Esophagus mucosa (tissue), 1 donor: ENCODE measurements at places on chromosomes 3 and 15.

DNA sequence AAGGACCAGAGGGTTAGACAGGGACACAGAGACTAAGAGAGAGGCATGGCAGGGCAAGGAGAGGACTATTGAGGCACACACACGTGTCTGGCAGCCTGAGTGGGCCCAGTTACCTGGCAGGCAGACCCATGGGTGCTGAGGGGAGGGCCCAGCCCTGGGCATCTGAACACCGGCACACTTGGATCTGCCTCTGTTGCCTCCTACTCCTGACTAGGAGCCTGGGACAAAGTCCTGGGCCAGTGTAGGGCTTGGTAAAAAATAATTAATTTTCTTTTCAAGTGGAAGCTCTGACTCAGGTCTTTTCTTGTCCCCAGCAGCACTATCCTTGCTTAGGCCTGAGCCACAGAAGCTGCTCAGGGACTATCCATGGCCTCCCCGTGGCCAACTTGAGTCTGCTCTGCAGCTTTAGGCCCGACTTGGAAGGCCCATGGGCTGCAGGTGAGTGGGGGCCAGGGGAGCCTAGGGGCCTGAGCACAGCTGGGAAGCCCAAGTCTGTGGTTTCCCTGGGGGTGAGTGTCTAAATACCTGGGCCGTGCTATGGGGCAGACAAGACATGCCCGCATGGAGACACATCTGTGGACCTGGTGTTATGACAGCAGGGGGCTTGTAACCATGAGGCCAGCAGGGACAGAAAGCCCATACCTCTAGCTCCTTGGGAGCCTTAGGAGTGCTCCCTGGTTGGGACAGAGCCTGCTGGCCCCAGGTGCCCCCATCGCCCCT is at the start of gene PTH1R:
Gene PTH1R, plus strand, starts transcription at position 316 of the 720 bp plus-strand sequence. CDS start 5,839 bp downstream, outside the sequence.
- ATAC-seq = no peak

DNA sequence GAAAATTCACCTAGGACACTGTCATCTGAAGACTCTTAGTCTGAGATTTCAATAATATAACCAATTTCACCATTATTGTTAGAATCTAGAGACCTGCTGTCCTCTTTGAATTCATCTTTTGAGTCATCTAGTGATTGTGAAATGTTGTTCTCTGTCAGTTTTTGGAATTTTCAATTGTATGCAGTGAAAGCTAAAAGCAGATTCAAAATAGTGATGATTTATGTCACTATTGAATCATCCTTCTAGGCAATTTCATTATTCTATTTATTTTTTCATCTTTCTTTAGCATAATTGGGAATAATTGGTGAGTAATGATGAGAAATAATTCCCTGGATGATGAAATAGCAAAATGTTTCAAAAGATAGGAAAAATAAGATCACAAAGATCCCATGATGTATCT is 101.7 kb upstream of the EIF1B start:
- no peak for ATAC-seq

- ATAC-seq = no peak
These were observed 74.9 kb upstream of the SETMAR start for GRCh38 chr3:4228295-4228694.

DNA sequence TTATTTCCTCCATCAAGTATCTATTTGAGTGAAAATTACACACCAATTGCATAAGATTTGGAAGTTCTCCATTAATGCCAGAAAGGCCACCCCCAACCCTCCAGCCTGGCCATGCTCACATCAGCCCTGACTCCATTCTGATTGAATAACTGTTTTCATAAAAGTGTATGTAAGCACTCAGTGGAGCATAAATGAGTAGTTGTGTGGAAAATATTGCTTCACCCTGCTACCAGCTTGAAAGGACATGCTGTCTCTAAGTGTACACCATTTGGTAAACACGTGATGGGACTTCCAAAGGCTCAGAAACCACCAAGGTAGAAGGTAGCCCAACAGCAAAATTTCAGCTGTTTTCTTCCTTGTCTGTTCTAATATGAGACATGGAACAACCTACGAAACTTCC is 393.8 kb downstream of the ZNF385D start:
- no peak for ATAC-seq

DNA sequence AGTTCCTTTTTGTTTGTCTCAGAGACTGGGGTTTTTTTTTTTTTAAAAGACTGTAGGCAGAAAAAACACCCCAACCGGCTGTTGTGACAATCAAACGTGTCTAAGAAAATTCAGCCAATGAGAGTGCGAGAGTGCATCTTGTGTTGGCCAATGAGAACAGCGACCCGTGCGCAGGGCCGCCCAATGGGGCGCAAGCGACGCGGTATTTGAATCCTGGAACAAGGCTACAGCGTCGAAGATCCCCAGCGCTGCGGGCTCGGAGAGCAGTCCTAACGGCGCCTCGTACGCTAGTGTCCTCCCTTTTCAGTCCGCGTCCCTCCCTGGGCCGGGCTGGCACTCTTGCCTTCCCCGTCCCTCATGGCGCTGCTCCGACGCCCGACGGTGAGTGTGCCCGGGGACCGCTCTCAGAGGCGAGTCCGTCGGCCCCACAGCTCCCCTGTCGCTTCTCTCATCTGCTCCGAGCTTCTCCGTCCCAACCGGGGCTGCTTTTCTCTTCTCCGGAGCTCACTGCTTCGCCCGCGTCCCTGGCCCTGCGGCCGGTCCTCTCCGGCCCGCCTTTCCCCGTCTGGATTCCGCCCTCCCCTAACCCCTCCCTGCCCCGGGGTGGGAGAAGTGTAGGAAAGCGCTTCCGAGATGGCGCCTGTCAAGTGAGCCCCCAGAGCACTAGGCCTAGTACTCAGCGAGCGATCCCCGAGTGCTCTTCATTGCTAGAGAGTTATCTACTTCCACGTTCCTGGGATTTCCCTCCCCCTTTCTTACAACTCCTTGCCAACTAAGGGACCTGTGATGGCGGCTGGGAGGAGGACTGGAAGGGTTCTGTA is at the start of gene CCNB2:
Gene CCNB2, plus strand, starts transcription at position 235 of the 821 bp plus-strand sequence. Its CDS starts 123 bp downstream, at position 358.
- ATAC-seq = peak; percentile 99

GRCh38 chr3:76965122-76965725 is 74.7 kb upstream of the ROBO2 start:
- no peak for ATAC-seq

DNA sequence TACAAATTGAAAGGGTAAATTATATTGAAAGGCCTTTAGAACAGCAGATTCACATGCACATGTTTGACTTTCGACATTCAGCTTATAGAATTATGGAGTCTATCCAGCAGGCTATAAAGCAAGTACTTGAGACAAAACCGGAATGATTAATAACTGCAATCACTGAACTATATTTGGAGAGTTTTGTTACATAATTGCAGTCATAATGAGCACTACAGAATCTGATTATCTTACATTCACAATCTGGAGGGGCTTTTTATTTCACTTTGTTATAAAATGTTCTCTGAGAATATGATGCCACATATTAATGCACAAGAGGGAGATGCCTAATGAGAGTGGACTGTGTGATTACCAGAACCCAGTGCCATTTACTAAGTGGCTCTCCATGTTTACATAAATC is 64.3 kb downstream of the NSUN3 start:
- no peak for ATAC-seq

DNA sequence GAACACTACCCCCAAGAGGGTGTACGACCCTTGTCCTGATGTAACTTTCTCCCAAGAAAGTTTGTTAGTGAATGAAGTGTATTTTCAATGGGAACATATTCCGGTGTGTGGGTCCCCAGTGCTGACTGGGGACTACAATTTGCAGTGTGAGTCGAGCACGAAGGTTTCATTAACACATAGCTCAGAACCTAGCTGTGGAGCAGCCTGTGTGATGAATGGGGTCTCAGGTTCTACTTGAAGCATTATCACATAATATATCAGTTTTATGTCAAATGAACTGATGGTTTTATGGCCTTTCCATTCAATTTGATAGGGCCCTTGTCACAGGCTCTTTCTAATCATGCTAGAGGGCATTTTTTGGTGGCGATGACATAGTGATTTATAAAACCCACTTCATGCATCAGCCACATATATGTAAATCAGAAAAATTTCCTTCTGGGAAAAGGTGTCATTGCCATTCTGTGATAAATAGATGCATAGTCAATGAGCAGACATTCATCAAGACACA is 44.1 kb downstream of the RETNLB start:
- no peak for ATAC-seq

GRCh38 chr3:108983051-108983450 is 29.4 kb upstream of the GUCA1C start:
- ATAC-seq = no peak

- no peak for ATAC-seq
These were observed 66.2 kb downstream of the SCN11A start for GRCh38 chr3:38985581-38985980.

GRCh38 chr15:68646156-68646555 is 67.4 kb downstream of the CORO2B start:
- no peak for ATAC-seq

- no peak for ATAC-seq
These were observed 27.5 kb downstream of the RARB start for GRCh38 chr3:25455441-25456132.

GRCh38 chr15:40594429-40594836 is 384 bp downstream of the KNL1 start:
- ATAC-seq = peak; percentile 59

- ATAC-seq = no peak
These were observed 16.0 kb upstream of the C3orf38 start for GRCh38 chr3:88133711-88134263.

GRCh38 chr3:132821314-132821713 is 99.1 kb upstream of the NPHP3 start:
- ATAC-seq = no peak

DNA sequence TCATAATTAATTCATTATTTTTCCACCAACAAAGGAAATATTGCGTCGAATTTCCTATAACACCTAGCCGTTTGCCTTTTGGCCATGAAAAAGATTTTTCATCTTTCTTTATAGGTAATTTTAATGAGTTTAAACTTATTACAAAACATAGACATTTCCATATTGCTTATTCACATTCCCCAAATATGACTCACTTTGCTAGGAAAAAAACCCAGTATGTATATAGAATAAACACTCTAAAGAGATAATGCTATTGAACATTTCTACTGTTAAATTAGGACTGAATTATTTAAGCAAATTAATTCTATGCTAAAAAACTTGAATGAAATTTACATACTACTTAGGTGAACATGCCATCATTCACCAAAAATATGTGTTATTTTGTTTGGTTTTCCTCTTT is 16.2 kb downstream of the ZPLD1 start:
- ATAC-seq = no peak

GRCh38 chr3:59444294-59444671 is 394.5 kb upstream of the CFAP20DC start:
- no peak for ATAC-seq

DNA sequence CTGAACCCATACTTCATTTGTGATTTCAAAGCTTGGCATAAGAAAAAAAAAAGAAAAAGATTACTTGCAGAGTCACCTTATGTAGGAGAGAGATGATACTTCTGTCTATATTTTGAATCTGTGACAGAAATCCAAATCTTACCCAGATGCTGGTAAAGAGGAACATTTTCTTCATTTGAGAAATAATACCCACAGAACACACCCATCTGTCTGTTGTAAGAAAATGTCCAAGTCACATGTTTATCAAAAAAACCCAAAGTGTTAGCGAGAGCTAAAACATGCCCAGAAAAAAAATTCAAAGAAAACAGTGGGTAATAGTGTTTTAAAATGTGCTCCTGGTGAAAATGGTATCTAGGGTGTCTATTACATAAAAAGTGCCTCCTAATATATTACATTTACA is 18.0 kb upstream of the RAP2B start:
- no peak for ATAC-seq

DNA sequence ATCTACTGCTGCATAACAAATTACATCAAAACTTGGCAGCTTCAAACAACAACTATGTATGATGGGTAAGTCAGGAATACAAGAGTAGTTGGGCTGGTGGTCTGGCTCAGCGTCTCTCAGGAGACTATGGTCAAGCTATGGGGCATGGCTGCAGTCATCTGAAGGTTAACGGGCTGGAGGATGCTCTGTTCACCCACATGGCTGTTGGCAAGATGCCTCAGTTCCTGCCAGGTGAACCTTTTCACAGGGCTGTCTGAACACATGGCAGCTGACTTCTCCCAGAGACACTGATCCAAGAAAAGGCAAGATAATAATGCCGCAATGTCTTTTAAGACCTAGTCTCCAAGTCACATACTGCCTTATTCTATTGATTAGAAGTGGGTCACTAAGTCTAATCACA is 63.7 kb downstream of the GPR176 start:
- ATAC-seq = no peak

DNA sequence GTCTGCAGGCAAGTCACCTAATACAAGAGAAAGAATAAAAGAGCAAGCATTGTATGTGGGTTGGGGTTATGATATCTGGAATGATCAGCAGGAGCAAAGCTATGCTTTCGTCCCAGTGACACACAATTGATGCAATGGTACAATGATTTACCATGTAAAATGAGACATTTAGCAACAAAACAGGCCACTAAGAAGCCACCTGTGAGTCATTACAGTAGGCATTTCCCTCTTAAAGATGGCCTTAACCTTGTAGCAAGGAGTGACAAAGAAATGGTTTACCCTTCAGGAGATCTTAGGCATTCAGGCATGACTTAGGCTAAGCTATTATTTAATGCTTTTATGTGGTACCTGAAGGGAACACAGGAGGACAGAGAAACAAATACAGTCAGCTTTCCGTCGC is 373.3 kb upstream of the RBMS3 start:
- ATAC-seq = no peak

GRCh38 chr15:22881739-22882440 is 43.4 kb downstream of the NIPA2 start:
- no peak for ATAC-seq

DNA sequence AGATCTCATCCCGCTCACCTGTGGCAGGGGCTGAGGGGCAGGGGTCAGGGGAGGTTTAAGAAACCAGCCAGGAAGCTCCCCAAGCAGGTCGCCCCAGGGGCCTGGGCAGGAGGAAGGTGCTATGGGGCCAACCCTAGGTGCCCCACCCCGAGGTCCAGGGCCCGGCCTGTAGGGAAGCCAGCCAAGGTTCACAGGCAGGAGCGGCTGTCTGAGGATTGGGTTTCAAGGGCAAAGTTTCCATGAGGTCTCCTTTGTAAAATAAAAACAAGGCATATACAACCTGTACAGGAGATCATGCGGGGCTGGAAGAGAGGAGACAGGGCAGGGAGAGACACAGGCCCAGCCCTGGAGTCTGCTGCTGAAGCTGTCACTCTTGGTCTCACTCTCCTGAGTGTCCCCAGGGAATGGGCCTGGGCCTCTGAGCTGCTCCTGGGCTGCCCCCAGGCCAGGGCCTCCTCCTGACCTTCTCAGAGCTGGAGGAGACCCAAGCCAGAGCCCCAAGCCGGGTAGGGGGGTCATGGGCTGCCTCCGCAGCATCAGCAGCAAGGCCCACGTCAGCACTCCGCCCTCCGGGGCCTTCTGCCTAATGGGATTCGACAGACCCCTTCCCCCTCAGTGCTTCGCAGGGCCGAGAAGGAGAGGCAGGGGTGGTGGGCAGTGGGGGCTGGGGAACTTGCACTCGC is 5.5 kb downstream of the CPLX3 start:
- no peak for ATAC-seq

DNA sequence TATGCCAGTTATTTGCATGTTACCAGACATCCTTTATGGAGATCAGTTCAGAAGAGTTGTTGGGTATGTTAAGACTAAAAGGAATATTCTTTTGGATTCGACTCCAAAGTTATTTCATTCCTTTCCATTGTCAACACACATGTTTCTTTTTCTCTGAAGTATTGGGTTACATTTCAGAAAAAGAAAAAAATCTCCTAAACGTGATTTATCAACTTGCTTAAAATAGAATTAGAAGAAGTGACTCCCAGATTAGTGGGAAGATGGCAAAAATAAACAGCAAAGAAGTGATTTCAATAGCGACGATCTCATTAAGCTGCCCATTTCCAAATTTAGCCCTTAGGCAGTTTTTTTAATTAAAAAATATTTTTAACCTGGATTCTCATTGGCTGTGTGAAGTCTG is 85.4 kb downstream of the TIGIT start:
- no peak for ATAC-seq

GRCh38 chr3:54954022-54954421 is 26.2 kb upstream of the LRTM1 start:
- no peak for ATAC-seq
